CD4-positive, CD25-positive, alpha-beta regulatory T cell (primary cell): ENCODE measurements at places on chromosomes 1 and 21. TPM values are rescaled to one million over a fixed set of nuclear protein-coding genes. Genes with fewer than 3 reads are reported as not detected.
A peak's percentile ranks its signal among the peaks of the same experiment; 100 is the strongest.

GRCh38 chr21:43703035-43703880 is 15.7 kb upstream of the PDXK start:
- H3K27ac ChIP-seq = no peak overlapping the region
- no peaks in the 10 kb centered on the region for H3K36me3 ChIP-seq
- no peak overlapping the region for H3K4me3 ChIP-seq

- H3K36me3 ChIP-seq = no peaks in the 10 kb centered on the region
- H3K4me1 ChIP-seq = no peaks in the 10 kb centered on the region
- no peak for DNase-seq
- H3K4me3 ChIP-seq = no peak overlapping the region
These were observed 24.5 kb downstream of the ELF3 start for GRCh38 chr1:202034683-202035462.

GRCh38 chr1:167330601-167331293 is 110.1 kb downstream of the POU2F1 start:
- no peak overlapping the region for H3K4me3 ChIP-seq
- DNase-seq = no peak
- H3K36me3 ChIP-seq = peaks cover 2% of the 10 kb centered on the region
- no peaks in the 10 kb centered on the region for H3K27me3 ChIP-seq
- peaks cover 6% of the 10 kb centered on the region for H3K4me1 ChIP-seq
- H3K27ac ChIP-seq = no peak overlapping the region

DNA sequence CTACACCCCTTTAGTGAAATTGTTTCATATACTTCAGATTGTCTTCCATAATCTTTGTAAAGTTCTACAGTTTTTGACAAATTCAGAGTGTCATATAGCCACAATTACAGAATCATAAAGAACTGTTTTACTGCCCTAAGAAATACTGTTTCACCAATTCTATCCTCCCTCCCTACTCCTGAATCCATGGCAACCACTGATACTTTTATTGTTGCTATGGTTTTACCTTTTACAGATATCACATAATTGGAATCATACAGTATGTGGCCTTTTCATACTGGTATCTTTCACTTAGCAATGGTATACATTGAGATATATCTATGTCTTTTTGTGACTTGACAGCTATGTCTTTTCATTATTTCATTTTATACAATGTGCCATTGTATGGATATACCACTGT is 34.1 kb downstream of the RC3H1 start:
- H3K4me1 ChIP-seq = no peaks in the 10 kb centered on the region
- no peak overlapping the region for H3K27ac ChIP-seq
- peaks cover 62% of the 10 kb centered on the region for H3K36me3 ChIP-seq
- H3K27me3 ChIP-seq = no peaks in the 10 kb centered on the region
- H3K4me3 ChIP-seq = no peak overlapping the region

DNA sequence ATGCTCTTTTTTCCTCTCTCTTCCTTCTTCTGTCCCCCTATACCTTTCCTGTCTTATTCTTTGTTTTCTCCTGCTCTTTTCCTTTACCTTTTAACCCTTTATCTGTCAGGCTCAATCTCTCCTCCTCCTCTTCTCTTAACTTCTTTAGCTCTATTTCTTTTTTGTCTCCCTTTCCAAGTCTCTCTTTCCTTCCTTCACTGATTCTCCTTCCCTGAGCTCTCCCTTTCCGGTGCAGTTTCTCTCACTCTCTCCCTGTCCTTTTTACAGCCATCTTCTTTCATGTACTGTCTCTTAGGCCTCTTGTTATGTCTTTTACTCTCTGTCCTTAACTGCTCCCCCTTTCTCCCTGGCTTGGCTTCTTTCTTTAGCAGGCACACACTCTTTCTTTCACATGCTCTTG is 12.0 kb downstream of the SLC30A7 start:
- H3K4me1 ChIP-seq = no peaks in the 10 kb centered on the region
- no peak for DNase-seq
- no peak overlapping the region for H3K4me3 ChIP-seq
- peaks cover 82% of the 10 kb centered on the region for H3K36me3 ChIP-seq
- H3K27me3 ChIP-seq = no peaks in the 10 kb centered on the region

DNA sequence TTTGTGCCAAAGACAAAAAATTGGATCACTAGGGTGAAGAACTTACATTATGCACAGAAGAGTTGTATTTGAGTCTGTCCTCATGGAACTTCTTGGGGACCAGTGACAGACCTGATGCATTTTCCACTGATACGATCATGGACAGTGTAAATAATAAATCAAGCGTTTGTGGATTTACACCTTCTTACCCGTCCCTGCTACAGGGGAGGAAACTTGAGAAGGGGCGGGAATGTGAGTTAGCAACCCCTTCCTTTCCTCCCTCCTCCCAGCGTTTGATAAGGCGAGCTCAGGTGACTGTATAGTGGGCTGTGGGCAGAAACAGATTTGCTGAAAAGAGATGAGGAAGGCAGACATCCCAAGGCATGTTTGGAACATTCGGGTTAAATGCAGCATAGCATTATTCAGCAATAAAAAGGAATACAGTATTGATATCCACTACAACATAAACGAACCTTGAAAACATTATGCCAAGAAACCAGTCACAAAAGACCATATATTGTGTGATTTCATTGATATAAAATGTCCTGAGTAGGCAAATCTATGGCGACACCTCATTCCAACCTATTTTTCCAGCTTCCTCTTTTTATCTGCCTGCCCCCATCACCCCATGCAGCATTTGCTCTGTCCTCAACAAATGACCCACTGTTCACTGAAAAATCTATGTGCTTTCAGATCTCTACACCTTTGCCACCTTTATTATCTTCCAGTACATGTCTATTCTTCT is 128.7 kb downstream of the ZZZ3 start:
- no peaks in the 10 kb centered on the region for H3K4me1 ChIP-seq
- H3K27me3 ChIP-seq = no peaks in the 10 kb centered on the region
- no peak overlapping the region for H3K4me3 ChIP-seq

- no peaks in the 10 kb centered on the region for H3K4me1 ChIP-seq
- no peaks in the 10 kb centered on the region for H3K36me3 ChIP-seq
- no peak overlapping the region for H3K4me3 ChIP-seq
- H3K27ac ChIP-seq = no peak overlapping the region
- H3K27me3 ChIP-seq = no peaks in the 10 kb centered on the region
These were observed 494.7 kb downstream of the SMYD3 start for GRCh38 chr1:246012341-246012740.

DNA sequence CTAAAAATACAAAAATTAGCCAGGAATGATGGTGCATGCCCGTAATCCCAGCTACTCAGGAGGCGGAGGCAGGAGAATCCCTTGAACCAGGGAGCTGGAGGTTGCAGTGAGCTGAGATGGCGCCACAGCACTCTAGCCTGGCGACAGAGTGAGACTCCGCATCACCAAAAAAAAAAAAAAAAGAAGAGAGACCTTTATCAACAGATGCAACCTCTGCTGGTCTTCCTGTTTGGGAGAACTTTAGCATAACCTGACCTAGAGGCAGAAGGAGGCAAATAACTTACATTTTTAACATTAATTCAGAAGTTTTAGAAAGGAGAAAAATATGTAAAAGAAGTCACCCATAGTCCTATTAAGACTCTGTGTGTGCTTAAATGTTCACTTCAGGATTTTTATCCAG is 32.4 kb downstream of the SLAMF1 start:
- H3K4me1 ChIP-seq = peaks cover 19% of the 10 kb centered on the region
- H3K27ac ChIP-seq = no peak overlapping the region
- peaks cover 92% of the 10 kb centered on the region for H3K36me3 ChIP-seq
- no peaks in the 10 kb centered on the region for H3K27me3 ChIP-seq
- no peak overlapping the region for H3K4me3 ChIP-seq

DNA sequence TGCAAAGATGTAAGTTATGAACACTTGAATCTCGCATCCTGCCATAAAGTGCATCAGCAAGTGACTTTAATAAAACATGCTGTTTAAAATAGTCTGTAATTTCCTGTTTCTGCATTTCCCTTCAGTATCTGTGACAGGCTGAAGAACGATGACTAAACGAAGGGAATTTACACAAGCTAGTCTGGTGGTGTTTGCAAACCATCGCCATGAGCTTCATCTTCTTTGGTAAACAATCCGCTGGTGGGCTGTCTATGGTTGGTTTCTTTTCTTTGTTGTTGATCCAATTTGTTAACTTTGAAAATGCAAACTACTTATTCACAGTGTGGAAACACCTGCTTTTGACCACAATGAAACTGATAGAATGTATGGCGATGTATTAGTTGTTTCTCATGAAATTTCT is 13.9 kb downstream of the SERTAD4 start:
- H3K27ac ChIP-seq = no peak overlapping the region
- no peak for DNase-seq
- peaks cover 31% of the 10 kb centered on the region for H3K27me3 ChIP-seq
- no peaks in the 10 kb centered on the region for H3K36me3 ChIP-seq
- no peak overlapping the region for H3K4me3 ChIP-seq

DNA sequence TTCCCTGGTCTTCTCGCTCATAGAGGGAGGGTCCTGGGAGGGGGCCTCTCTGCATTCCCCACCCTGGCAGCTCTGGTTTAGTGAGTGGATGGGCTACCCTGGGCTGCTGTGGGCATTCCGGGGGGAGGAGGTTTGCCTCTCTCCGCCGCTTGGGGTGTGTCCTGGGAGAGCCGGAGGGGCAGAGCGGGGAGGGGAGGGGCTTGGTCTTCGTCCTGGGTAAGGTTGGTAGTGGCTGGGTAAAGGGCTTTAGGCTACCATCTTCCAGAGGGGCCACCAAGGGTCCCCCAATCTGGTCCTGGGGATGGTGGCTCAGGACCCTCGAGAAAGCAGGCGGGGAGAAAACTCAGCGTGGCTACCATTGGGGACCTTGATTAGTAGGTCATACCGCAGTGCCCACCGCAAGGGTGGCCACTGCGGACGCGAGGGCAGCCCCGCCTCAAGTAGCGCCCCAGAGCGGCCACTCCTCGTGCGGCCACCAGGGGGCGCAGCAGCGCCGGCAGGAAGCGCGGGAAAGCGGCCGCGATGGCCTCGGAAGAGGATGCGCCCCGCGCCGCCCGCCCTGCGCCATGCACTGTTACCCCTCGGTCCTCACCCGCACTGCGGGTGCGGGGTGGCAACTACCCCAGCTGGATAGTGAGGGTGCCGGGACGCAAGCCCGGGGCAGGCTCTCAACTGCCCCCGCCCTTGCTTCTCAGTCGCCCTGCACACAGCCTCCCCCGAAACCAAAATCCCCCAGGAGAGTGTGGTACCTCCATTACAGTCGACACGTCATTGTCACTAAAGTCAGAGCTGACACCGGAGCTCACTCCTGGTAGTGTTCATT is 44.1 kb upstream of the SLC25A33 start:
- peak; percentile 73 for DNase-seq
- H3K4me1 ChIP-seq = peaks cover 8% of the 10 kb centered on the region
- no peak overlapping the region for H3K27ac ChIP-seq
- peak overlapping the region; percentile 37 for H3K4me3 ChIP-seq
- no peaks in the 10 kb centered on the region for H3K27me3 ChIP-seq
- H3K36me3 ChIP-seq = no peaks in the 10 kb centered on the region

DNA sequence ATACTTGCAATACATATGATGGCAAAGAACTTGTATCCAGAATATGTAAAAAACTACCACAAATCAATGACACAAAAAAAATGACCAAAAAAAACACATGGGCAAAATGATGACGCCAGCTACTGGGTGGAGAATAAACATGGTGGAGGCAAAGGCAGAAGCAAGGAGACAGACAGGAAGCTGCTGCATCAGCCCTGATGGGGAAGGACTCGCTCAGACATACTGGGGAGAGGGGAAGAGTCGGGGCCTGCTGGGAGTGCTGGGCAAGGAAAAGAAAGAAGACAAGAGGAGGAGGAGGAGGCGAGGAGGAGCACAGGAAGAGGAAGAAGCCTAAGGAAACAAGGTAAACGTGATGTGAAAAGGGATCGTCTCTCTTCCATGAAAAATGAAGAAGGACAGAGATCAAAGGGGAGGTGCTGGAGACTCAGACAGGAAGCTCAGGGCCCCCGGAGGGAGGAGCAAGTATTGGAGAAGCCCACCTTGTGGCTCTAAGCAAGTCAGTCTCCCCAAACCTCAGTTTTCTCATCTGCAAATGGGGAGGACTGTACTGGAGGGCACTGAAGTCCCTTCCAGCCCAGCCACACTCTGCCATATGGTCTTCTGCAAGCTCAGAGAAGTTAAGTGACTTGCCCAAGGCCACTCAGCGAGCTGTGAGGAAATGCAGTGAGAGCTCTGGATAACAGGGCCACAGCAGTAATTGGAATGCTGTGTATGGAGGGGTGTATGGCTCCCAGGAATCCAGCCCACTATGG is 24.2 kb downstream of the OLFML2B start:
- no peaks in the 10 kb centered on the region for H3K4me1 ChIP-seq
- H3K36me3 ChIP-seq = no peaks in the 10 kb centered on the region
- no peak overlapping the region for H3K4me3 ChIP-seq
- no peak for DNase-seq
- H3K27me3 ChIP-seq = no peaks in the 10 kb centered on the region

CCDC30 gene
- 6.1 TPM for total RNA-seq

FAM78B gene
- total RNA-seq = 0.30 TPM

KCNAB2 gene
- 244 TPM for total RNA-seq

URB2 gene
- 10.4 TPM for total RNA-seq

LCE1A gene
- total RNA-seq = not detected

C1QB gene
- not detected for total RNA-seq
